SK-MEL-5 (cell line): ENCODE measurements at places on chromosomes 16 and 17. TPM values are rescaled to one million over a fixed set of nuclear protein-coding genes. Genes with fewer than 3 reads are reported as not detected.
A peak's percentile ranks its signal among the peaks of the same experiment; 100 is the strongest.

DNA sequence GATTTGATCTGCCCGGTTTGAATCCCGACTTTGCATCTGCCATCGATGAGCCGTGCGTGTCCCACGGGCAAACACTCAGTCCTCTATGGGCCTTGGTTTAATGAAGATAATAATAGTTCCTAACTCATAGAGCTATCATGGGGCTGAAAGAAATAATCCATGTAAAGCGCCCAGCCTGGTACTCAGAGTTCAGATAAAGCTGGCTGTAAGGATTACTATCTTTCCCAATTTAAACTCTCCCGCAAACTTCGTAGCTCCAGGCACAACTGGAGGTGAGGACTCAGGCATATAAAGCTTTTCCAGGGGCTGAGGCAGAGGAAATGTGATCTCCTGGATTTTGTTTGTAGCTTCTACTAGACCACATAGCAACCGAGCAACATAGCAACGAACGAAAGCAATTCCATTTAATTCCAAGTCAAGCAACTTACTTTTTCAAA is 16.3 kb downstream of the ALOX15 start:
- DNase-seq = no peak

GRCh38 chr17:46115699-46116098 is 77.5 kb downstream of the KANSL1 start:
- DNase-seq = no peak

DNA sequence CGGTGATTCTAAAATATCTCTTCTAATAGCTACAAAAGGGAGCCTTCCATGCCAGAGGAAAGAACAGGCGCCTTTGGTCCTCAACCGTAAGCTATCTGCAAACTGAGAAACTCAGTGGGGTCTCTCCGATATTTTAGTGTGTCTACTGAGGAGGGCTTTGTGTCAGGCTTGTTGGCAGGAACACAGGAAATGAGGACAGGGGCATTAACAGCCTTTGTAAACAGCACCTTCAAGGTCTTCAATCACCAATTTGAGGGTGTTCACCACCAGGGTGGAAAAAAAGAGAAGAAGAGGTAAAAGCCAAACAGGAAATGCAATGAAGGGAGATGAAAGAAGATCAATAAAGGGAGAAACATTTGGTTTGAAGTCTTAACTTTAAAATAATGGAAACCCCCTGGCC is 580.1 kb upstream of the SALL1 start:
- DNase-seq = no peak

GRCh38 chr16:74291577-74292208 is 4.9 kb upstream of the PSMD7 start:
- DNase-seq = no peak

GRCh38 chr16:7350806-7351205 is 18.2 kb downstream of the RBFOX1 start:
- no peak for DNase-seq

- no peak for DNase-seq
Observed at GRCh38 chr17:27551701-27552248, 79.2 kb upstream of the LGALS9 start.

DNA sequence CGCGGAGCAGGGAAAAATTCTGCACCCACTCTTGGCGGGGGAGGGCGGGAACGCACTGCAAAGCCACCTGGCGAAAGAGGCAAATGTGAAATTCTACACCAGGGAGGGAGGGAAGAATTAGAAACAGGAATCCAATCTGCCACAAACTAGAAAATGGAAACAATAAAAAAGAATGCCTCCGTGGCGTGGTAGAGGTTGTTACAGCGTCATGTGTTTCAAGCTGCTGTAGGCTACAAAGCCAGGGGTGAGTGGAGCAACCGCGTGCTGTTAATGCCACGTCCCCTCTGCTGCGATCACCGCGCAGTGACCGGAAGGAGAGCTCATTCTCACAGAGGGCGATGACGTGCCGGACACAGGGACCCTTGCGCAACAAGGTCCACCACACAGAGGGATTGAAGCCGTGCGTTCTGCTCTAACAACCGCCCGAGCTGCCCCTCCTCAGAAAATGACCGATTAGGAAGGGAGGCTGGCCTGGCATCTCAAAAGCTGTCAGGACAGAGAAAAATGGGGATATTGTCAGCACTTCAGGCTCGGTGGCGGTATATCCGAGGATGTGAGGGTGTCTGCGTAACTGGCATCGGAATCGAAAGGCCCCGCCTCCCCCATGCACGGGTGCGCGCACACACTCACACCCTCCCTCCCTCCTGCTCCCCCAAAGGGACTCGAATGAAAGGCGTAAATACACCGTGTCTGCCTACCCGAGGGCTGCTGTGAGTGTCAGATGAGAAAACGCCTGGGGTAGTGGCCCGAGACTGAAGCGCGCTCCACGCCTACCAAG is 70.8 kb upstream of the TNRC6C start:
- DNase-seq = peak; percentile 57

- DNase-seq = peak; percentile 57
Observed at GRCh38 chr17:9371019-9371418, 204.6 kb downstream of the STX8 start.

DNA sequence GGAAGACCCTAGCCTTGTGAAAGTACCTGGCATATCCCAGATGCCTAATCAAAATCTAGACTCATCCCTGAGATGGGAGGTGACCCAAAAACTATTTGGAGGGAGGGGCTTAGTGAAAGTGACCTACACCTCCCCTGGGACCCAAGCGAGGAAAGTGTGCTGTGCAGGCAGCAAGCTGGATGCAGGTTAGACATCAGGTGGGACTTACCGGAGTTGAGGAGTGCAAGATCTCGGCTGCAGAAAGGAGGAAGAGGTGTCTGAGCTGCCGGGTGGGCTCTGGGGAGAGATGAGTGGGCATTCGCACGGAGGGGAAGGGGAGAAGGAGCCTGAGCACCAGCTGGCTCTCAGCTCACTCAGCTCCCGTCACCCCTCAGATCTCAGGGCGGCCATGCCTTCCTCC is 10.3 kb upstream of the SBK1 start:
- DNase-seq = no peak

DNA sequence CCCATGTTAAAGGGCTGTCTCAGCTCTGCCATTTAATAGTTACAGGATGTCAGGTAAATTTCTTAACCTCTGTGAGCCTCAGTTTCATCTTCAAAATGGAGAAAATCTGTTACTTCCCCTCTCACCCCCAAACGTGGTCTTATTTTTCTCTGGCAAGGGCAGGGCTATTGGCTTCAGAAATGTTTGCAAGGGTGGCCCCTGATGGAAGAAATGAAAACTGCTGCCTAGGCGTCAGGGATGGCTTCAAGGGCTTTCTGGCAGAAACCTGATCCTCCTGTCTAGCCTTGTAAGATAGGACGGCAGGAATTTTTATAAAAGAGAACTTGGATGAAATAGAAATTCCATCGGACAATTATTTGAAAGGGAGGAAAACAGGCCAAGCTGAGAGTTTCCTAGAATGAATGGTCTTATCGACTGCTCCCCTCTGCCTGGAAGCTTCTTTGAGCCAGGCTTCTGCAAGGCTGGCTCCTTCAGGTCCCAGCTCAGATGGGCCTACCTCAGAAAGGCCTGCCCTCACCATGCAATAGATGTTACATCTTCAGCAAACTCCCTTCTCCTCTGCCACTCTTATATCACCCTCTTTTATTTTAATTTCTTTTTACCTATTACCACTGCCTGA is 43.0 kb upstream of the TANGO6 start:
- peak; percentile 90 for DNase-seq

Gene ALDH3A1
- total RNA-seq = 0.63 TPM in 1 of 2 replicates, not detected in the other

GRCh38 chr17:77085926-77086432 is 54.8 kb upstream of the SEC14L1 start:
- DNase-seq = no peak

DNA sequence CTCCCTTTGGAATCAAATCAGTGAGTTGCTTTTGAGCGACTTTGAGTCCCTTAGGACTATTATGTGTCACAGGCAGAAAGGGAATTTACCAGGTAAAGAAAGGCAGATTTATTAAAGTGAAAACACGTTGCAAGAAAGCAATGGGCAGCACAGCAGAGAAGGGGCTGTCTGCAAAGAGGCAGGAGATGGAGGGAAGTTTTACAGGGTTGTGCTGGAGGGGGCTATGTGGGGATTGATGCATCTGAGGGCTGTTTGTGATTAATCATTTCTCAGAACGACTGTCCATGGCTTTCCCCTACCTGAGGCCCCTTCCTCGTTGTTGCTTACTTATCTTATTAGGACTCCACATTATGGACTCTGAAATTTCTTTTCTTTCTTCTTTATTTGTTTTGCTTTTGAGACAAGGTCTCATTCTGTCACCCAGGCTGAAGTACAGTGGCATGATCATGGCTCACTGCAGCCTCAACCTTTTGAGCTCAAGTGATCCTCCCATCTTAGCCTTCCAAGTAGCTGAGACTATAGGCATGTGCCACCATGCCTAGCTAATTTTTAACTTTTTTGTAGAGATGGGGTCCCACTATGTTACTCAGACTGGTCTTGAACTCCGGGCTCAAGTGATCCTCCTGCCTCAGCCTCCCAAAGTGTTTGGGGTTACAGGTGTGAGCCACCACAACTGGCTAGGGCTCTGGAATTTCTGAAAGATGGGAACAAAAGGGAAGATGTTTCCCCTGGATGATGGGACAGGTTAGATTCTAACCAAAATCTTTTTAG is 5.5 kb downstream of the WWP2 start:
- no peak for DNase-seq

DNA sequence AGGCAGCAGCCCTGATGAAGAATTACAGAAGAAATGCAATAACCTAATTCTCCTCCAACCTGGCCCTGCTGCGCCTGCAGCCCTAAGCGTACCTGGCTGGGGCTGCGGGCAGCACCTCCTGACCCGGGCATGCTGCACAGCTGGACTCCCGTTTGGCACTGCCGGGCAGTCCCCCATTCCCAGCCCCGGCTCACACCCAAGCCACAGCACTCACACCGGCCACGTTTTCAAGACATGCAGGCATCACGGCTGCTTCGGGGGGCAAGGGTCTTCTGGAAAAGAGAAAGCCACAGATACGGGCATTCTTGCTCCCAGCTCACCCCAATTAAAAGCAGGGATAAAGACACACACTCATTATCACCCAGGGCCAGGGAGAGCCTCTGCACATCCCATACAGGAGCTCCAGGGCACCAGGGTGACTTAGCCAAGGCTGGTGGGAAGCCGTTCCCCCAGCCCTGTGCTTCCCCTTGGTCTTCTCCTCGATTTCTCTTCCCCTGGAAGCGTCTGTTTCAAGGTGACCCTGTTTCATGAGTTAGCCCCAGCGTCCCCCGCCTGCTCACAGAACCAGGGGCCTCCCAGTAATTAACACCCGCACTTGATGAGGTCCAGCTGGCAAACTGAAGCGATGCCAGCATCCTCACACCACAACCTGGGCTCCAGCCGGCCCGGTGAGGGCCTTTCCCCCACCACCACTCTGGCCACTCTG is 216.7 kb downstream of the C16orf78 start:
- no peak for DNase-seq

Gene HID1
- 0.21 TPM in 1 of 2 replicates, not detected in the other for total RNA-seq

GRCh38 chr16:79651363-79651762 is 50.8 kb upstream of the MAF start:
- peak; percentile 93 for DNase-seq

GRCh38 chr17:66620528-66620927 is 214.4 kb upstream of the CACNG5 start:
- DNase-seq = no peak

- DNase-seq = no peak
Observed at GRCh38 chr17:9845306-9845705, 19.6 kb downstream of the GLP2R start.
